ENCODE measurements at places on chromosomes 1 and 21.

DNA sequence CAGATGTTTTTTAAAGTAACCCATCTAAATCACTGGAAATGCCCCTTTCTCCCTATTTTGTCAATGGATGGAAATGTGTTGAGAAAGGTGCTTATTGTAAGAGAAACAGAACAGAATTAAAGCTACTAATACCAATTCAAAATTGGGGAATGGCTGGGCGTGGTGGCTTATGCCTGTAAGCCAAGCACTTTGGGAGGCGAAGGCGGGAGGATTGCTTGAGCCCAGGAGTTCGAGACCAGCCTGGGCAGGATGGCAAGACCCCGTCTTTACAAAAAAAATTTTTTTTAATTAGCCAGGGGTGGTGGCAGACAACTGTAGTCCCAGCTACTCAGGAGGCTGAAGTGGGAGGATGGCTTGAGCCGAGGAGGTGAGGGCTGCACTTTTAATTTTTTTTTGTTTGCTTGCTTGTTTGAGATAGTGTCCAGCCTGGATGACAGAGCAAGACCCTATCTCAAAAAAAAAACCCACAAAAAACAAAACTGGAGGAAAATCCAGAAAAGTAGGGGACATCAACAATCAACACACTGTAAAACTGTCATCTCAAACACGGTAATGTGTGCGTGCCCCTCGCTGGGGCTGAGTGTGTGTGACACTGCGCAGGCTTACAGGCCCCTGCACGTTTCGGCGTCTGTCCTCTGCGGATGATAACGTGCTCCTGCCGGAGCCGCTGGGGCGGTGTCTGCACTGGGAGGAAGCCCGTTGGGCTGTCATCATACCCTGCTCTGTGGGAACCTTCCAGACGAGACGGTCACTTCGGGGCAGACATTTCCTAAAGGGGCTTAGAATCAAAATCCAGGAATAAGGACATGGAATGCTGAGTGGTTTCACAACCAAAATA is 11.6 kb upstream of the POFUT2 start:
- no peak for DNase-seq

- DNase-seq = no peak
These were observed 36.8 kb downstream of the CDC7 start for GRCh38 chr1:91537281-91537986.

- DNase-seq = no peak
These were observed 518.2 kb downstream of the ADGRL2 start for GRCh38 chr1:82318921-82319320.

- no peak for DNase-seq
These were observed 44.1 kb downstream of the NPHP4 start for GRCh38 chr1:5947978-5948680.

- no peak for DNase-seq
These were observed 14.2 kb upstream of the GNG12 start for GRCh38 chr1:67847466-67847865.

- DNase-seq = no peak
These were observed 87.7 kb upstream of the ACTRT2 start for GRCh38 chr1:2933431-2934155.

DNA sequence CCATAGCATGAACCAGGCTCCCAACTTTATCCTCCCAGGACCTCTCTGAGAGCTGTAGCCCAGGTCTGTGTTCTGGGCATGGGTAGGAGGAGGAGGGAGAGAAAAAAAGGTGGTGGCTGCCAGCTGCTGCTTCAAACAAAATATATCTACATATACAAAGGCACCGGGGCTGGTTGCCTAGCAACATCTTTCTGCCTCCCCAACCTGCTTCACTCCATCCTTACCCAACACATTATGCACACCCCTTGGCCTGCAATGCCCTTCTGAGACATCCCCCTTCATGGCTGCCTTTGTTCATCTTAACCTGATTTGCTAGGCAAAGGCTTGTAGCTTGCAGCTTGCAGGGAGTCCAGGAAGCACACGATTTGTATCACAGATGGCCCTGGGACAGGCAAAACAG is 27.2 kb upstream of the ATP1A1 start:
- DNase-seq = peak; percentile 61

DNA sequence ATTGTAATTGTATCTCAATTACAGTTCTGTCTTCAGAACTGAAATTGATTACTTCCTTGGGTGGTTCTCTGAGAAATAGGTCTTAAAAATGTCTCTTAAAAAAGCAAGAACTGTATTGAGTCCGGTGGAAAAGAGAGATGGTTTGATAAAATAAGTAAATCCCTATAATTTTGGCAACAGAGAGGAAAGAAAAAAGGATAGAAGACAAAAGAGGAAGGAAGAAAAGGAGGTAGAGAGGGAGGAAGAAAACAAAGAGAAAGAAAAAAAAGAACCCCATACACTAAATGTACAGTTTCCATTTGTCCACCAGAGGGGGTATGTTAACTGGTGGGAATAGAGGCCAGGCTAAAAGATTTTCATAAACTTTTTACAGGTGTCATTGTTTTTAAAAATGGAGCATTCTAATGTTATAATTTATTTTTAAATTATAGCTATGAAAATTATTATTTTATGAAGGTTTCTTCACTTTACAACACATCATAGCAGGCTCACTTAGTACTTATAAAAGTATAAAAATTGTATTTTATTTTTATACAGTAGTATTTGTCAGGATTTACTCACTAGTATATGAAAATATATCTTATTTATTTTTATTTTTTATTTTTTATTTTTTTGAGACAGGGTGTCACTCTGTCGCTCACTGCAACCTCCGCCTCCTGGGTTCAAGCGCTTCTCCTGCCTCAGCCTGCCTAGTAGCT is 2.1 kb upstream of the UBE2T start:
- DNase-seq = peak; percentile 76

DNA sequence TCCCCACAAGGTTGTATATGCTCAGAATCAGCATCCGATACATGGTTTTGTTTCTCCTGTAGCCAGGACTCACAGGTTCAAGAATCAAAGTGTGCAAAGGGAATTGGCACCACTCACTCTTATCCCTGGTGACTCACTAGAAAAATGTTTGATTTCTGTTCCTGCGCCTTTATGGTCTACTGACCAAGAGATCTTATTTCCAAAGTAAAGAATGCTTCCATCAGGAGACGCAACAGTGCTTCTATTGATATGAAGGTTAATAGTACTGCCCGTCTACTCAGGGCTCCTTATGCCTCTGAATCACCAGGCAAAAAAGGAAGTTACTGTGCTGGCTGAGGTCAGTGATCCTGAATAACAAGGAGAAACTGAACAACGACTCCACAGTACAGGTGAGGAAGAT is 1392.0 kb upstream of the PRMT6 start:
- no peak for DNase-seq

- DNase-seq = no peak
These were observed 374.9 kb upstream of the PTBP2 start for GRCh38 chr1:96346719-96347118.

DNA sequence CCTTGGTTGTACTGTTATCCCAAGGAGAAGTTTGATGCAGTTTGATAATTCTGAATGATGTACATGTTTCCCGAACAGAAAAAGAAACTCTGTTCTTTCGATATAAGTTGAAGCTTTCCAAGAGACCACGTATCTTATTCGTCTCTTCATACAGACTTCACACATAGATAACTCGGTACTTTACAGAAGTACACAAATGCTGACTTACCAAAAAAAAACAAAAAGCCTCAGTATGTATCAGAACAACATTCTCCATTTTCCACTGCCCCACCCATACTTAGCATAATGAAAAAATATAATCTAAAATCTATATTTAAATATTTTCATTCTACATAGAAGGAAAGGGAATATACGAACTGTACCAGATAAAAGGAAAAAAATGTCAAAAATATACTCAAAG is 2.2 kb downstream of the FOXJ3 start:
- no peak for DNase-seq

DNA sequence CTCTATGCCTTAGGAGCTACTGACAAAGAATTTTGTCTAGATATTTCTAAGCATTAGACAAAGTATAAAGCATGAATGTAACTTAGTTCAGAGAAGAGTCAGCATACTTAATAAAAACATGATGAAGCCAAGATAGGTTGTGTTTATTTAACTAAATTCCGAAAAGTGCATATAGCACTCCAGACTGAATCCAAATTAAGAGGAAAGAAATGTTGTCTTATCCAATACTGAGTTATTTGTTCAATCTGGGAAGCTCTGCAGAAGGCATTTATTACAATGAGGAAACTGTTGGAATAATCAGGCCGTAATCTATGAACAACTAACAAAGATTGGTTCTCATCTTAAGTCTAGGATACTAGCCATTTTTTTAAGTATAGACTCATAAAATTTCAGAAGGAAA is 100.2 kb downstream of the TNFSF18 start:
- DNase-seq = no peak

GRCh38 chr1:239682960-239683359 is 296.6 kb downstream of the CHRM3 start:
- DNase-seq = no peak

- no peak for DNase-seq
These were observed 144.6 kb upstream of the COL6A1 start for GRCh38 chr21:45836694-45837670.

- DNase-seq = no peak
These were observed 7.0 kb downstream of the NFIA start for GRCh38 chr1:61089338-61089737.

GRCh38 chr1:113281550-113281949 is 108.8 kb upstream of the MAGI3 start:
- no peak for DNase-seq

DNA sequence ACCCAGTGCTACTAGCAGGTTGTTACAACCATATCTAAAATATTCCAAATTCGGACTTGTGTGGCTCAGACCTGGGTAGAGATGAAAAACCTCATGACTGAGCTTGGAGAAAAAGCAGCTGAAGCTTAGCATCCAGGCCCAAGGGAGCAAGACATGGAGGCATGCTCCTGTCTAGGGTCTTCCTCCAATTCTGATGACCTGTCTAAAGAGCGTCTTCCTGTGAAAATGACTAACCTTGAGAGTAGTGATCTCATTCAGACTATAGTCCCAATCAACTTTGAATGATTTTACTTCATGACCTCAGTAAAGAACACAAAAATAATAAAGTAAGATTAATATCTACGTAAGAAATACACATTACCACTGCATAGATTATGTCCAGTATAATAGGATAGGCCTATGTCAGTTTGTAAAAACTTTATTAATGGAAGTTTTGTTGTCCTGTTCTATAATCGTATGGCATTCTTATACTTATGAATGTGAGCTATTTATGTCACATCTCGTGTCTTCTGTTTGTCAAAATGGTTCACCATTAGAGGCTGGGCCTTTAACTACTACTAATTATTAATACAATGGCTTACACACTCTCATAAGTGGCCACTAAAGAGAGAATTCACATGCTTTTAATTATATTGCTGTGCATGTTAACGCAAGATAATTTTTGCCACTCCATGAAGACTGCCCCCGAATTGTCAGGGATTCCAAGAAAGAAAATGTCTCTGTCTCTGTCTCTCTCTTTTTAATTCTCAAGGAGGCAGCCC is 201.3 kb downstream of the NCAM2 start:
- DNase-seq = no peak

GRCh38 chr1:83697220-83697619 is 301.7 kb downstream of the TTLL7 start:
- no peak for DNase-seq

DNA sequence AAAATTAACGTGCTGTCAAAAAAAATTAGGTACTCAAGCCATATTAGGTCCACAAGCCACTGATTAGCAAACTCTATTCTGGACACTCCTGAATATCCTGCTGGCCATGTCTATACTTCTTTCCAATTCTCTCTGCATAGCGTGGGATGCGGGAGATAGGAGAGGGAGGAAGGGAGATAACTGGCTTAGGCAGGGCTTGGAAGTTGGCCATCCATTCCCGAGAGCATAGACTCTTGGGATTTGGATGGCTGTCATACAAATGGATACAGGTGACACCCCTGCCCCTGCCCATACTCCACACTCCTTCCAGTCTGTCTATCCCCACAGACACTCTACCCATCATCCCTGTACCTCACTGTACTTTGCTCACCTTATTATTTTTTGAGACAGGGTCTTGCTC is 2.3 kb upstream of the PRELP start:
- DNase-seq = no peak

- DNase-seq = no peak
These were observed 10.6 kb downstream of the RGSL1 start for GRCh38 chr1:182460550-182460951.

GRCh38 chr1:36614571-36614970 is 131.9 kb upstream of the CSF3R start:
- no peak for DNase-seq

- DNase-seq = no peak
These were observed 110.4 kb downstream of the TNFSF18 start for GRCh38 chr1:172940174-172940855.

GRCh38 chr1:178513278-178513983 is 522 bp downstream of the TEX35 start:
- no peak for DNase-seq

- peak; percentile 40 for DNase-seq
These were observed 159.2 kb downstream of the RUNX1 start for GRCh38 chr21:34889676-34890469.

DNA sequence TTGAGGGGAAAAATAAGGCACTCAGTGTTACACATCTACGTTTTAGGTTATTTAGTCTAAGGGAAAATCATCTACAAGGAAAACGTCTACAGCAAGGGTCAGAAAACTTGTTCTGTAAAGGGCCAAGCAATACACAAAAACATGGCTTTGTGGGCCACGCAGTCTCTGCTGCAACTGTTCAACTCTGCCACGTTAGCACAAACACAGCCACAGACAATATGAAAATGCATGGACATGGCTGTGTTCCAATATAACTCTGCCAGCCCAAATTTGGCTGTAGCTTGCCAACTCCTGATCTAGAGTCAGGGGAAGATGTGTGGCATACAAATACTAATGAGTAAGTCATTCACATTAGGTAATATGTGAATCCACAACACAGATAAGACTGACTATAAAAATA is 40.7 kb downstream of the COA6 start:
- DNase-seq = no peak

GRCh38 chr1:77652268-77652667 is 30.2 kb downstream of the ZZZ3 start:
- DNase-seq = no peak

GRCh38 chr1:180080439-180080838 is 74.2 kb upstream of the QSOX1 start:
- no peak for DNase-seq

- DNase-seq = no peak
These were observed 248.2 kb downstream of the ZNF648 start for GRCh38 chr1:181813266-181813665.

GRCh38 chr21:29496337-29496736 is 197.6 kb downstream of the BACH1 start:
- DNase-seq = no peak

DNA sequence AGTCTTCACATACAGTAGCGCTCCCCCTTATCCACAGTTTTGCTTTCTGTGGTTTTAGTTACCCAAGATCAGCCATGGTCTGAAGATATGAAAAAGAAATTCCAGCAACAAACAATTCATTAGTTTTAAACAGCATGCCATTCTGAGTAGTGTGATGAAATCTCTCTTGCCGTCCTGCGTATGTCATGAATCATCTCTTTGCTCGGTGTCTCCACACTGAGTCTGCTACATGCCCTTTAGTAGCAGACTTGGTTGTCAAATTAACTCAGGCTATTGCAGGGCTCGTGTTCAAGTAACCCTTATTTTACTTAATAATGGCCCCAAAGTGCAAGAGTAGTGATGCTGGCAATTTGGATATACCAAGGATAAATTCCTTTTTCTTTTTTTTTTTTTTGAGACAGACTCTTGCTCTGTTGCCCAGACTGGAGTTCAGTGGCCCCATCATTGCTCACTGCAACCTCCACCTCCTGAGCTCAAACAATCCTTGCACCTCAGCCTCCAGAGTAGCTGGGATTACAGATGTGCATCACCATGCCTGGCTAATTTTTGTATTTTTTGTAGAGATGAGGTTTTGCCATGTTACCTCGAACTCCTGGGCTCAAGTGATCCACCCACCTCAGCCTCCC is 22.6 kb downstream of the PHACTR4 start:
- DNase-seq = no peak

- no peak for DNase-seq
These were observed 8.6 kb upstream of the IGSF21 start for GRCh38 chr1:18099026-18099425.

Measured in NCI-H1436 (cell line).